ENCODE measurements at places on chromosomes 11 and 22.

DNA sequence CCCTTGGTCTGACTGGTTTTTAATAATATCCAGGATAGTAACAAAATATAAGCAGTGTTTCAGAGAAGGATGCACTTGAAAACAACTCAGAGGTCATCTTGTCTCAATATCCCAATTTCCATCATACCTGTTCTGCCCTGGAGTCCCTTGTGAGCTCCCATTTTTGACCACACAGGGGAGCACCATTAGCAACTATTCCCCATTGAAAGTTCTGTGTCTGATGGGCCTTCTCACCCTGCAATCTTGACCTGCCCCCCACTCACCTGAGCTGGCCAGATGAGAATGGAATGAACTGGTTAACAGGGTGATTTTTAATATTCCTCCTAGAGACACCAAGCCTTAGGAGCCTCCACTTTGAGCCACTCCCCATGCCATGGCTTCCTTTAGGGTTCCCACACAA is 3.8 kb upstream of the CAPN5 start:
- no peak for DNase-seq

DNA sequence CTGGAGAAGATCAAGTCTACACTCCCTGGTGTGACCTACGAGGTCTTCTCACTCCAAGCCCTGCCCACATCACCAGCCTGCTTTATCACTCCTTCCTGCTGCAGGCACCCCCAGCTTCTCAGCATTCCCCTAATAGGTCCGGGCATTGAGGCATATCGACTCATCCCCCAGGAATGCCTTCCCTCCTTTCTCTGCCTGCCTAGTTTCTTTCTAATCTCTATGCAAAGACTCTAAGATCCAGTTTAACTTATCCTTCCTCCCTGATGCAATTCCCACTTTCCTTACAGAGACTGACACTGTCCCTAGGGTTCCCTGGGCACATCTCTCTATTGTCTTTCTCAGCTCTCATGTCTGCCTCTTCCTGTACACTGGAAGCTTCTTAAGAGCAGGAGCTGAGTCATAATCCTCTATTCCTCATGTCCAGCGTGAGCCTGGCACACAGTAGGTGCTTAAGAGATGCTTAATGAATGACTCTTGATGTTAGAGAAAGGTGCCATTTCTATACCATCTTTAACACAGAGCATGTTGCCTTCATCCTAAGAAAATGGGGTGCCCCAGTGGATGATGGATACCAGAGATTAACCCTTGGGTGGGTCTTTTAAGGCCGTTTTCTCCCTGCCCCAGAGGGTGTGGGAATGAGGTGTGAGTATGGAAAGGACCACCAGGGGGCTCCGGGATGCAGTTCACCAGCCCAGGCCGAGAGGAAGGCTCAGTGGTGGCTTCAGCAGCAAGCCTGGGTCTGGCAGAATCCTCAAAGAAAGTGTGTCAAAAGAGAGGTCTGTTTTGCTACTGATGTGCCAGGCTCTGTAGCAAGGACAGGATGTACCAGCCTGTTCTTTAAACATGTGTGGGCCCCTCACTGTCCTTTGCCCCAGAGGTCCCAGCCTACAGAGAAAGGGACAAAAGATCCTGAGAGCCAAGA is 34.7 kb downstream of the PARVA start:
- DNase-seq: peak; percentile 29

- no peak for DNase-seq
Measured at GRCh38 chr22:41550952-41551491, 6.8 kb upstream of the POLR3H start.

DNA sequence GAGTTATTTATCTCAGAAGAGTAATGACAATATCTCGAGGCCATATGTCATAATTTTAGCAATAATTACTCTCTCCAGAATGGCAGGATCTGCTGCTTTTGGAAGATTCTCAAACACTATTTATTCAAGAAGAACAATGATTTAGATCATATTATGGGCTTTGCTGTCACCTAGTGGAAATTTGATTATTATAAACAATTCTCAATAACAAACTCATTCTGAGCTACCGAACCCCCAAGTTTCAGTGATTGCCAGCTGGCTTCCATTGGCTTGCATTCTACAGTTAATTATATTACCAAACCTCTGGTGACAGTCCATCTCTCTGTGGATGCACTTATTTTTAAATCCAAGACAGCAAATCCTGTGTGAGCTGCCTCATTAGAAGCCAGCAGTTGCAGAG is 27.9 kb upstream of the SLC36A4 start:
- DNase-seq: peak; percentile 3

DNA sequence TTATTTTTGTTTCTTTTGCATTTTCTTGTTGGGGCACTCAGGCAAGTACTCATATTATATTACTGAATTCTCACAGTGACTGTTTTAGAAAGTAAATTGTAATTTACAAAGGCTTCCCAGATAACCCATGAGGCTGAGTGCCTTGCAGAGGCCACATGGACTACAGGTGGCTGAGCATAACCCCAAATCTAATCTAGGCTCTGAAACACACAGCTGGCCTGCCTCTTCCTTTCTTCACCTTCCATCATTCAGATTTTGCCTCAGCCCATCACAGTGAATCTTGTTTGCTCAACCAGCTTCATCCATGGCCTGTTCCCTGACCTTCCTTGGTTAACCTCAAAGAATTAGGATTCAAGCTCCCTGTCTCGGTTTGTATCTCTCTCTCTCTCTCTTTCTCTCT is 78.5 kb upstream of the PRDM11 start:
- no peak for DNase-seq

GRCh38 chr11:118537409-118537980 is 6.5 kb downstream of the TMEM25 start:
- no peak for DNase-seq

DNA sequence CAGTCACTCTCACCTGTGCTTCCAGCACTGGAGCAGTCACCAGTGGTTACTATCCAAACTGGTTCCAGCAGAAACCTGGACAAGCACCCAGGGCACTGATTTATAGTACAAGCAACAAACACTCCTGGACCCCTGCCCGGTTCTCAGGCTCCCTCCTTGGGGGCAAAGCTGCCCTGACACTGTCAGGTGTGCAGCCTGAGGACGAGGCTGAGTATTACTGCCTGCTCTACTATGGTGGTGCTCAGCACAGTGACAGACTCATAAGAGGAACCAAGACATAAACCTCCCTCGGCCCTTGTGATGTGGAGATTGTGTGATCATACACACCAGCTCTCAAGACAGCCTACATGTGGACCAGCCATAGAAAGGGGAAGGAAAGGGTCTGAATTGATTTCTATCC is 113.3 kb downstream of the ZNF280B start:
- DNase-seq: no peak

- no peak for DNase-seq
Measured at GRCh38 chr11:118098996-118099837, 12.5 kb upstream of the SMIM35 start.

All from activated CD4-positive, alpha-beta T cell treated with anti-CD3 and anti-CD28 coated beads, Interleukin-2, amount 50 U/mL, for 16 hours (primary cell).